ENCODE measurements at places on chromosomes 7 and 10.
A peak's percentile ranks its signal among the peaks of the same experiment; 100 is the strongest.

GRCh38 chr7:159213253-159213652 is 68.6 kb upstream of the VIPR2 start:
- no peak for DNase-seq

DNA sequence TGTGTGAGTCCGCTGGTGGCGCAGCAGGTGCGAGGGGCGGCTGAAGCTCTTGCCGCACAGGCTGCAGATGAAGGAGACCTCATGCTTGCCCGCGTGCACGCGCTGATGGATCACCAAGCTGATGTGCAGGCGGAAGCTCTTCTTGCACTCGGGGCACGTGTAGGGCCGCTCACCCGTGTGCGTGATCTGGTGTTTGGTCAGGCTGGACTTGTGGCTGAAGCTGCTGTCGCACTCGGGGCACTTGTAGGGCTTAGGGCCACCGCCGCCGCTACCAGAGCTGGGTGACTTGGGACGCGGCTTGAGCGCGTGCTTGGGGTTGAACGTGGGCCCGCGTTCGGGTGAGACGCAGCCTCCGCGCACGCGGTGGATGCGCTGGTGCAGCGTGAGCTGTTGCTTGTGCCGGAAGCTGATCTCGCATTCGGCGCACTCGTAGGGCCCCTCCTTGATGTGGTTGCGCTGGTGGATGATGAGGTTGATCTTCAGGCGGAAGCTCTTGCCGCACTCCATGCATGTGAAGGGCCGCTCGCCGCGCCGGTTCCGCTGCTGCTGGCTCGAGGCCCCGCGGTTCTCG is 28.7 kb downstream of the ZNF777 start:
- DNase-seq = no peak

DNA sequence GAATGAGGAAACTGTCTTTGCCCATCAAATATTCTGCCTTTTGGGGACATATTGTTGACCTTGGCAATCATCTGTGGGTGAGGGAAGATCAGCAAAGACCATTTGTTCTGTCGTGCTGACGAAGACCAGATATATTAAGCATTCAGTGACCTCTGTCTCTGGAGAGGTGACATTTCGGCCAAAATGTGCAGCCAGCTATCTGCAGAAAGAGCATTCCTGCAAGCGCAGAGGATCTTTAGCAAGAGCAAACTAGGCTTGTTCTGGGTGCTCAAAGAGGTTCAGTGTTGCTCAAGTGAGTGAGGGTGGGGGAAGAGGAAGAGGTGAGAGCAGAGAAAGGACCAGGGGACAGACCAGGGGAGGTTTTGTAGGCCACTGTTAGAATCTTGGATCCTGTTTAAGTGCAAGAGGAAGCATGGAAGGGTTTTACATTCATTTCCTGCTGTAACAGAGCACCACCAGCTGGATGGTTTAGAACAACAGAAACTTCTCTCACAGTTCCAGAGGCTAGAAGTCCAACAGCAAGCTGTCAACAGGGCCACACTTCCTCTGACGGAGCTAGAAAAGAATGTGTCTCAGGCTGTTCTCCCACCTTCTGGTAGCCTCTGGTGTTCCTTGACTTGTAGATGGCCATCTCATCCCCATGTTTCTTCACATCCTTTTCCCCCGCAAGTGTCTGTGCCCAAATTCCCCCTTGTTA is 11.2 kb downstream of the C10orf120 start:
- no peak for DNase-seq

- no peak for DNase-seq
These were observed 12.9 kb downstream of the COL17A1 start for GRCh38 chr10:104072786-104073185.

DNA sequence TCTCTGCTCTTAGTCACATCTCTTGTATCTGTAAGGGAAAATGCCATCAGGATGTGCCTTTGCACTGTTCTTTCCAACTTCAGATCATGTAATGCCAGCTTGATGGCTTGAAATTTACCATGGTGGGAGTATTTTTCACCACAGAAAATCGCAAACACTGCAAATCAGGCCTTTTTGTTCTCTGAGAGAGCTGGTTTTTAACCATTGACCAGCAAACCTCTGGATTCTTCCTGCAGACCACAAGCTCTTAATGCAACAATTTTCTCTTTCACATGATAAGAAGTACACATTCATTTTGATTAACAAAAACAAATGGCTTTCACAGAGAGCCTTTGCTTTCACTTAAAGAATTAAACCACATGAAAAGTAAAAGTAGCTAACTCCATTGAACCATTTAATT is 145.4 kb upstream of the NEBL start:
- DNase-seq = no peak

- peak; percentile 94 for DNase-seq
These were observed at the start of gene SMKR1 for GRCh38 chr7:129501760-129502707. Gene SMKR1, plus strand, starts transcription at chr7:129502531. Its CDS starts 294 bp downstream, at chr7:129502825.

GRCh38 chr10:116633216-116633600 is 12.5 kb downstream of the PNLIPRP2 start:
- DNase-seq = no peak

DNA sequence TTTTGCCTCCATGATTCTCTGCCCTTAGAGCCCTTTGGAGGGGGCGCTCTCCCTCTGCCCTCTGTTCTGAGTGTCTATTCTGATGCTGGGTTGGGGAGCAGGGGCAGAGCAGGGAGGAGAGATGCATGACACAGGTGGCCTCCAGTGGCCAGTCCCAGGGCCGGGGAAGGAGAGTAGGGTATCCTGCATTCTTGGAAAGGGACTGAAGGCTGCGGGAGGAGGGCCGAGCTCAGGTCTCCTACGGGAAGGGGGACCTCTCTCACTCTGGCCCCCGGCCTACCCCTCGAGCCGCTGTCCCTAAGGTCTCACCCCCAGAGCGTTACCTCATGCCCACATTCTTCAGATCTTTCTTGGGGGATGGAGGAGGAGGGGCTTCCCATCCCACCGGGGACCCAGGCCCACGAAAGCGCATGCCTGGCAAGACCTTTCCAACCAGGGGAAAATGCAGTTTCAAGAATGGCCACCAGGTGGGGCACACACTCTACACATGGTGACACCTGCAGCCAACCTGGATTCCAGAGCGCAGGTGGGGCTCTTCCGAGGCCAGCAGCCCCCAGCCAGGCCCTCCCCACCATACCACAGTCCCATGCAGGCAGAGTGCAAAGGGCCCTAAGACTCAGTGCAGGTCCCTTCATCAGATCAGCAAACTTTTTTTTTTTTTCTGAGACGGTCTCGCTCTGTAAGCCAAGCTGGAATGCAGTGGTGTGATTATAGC is 86.4 kb downstream of the MYL10 start:
- peak; percentile 53 for DNase-seq

DNA sequence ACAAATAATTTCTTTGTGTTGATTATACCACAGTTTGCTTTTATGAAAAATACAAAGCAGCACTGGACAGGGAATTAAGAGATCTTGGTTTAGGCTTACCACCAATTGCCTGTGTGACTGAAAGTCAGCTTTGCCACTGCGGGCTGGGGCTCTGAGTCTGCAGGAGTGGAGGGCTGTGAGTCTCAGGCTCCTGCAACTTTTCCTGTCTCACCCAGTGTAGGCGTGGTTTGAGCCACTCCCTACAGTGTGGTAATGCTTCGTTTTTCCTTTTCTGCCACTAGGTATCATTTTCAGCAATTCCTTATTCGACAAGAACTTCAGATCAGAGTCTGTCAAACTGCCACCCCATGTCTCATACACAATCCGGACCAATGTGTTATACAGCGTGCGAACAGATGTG is 180.6 kb downstream of the ABCA13 start:
- no peak for DNase-seq

- DNase-seq = no peak
These were observed 90.0 kb downstream of the CDK14 start for GRCh38 chr7:90686146-90686545.

- DNase-seq = no peak
These were observed 114.6 kb upstream of the LRRTM3 start for GRCh38 chr10:66811211-66811610.

GRCh38 chr10:36393801-36394200 is 731.6 kb upstream of the ANKRD30A start:
- DNase-seq = no peak

DNA sequence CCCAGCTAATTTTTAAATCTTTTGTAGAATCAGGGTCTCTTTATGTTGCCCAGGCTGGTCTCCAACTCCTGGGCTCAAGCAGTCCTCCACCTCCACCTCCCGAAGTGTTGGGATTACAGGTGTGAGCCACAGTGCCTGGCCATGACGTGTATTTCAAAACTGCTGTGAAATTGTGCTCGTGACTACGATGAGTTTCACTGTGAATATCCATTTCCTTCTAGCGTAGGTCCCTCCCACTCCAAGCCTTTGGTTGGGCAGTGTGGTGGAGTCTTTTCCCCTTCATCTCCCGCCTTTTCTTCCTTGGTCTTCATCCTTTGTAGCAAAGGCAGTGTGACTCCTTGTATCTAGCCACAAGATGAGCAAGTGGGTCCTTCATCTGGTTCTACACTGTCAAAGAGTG is 56.2 kb downstream of the CUL1 start:
- no peak for DNase-seq

DNA sequence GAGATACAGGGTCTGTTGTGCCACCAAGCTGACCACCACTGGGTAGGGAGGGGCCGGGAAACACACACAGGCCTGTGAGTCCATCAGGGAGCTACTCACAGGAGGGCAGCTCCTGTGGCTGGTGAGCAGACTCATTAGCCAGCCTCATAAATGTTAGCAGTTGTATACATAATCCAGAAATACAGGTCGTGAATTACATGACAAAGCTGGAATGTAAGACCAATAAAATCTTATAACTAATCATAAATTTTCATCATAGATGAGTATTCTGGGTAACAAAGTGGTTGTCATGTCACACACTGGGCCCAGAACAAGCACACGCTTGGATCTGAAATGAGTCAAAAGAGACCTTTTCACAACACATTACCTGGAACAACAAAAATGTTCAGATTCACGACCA is 642.6 kb upstream of the AUTS2 start:
- no peak for DNase-seq

DNA sequence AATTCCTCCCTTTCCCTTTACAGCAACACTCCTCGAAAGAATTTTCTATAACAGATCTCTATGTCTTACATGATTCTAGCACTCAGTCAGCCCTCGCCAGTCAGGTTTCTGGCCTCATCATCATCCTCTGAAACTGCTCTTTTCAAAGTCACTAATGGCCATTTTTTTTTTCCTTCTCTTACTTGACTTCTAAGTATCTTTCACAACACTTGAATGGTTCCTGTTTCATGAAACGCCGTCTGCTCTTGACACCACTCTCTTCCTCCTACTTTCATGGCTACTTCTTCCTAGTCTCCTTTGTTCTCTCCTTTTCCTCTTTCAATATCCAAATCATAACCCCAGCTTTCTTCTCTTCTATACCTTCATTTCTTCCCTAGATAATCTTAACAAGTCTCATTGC is 100.5 kb upstream of the NRP1 start:
- no peak for DNase-seq

GRCh38 chr7:109224100-109224499 is 654.4 kb downstream of the DNAJB9 start:
- no peak for DNase-seq

- no peak for DNase-seq
These were observed 798 bp upstream of the AUTS2 start for GRCh38 chr7:69597278-69598076.

GRCh38 chr7:115054478-115055065 is 132.7 kb downstream of the MDFIC start:
- no peak for DNase-seq

- no peak for DNase-seq
These were observed 28.5 kb upstream of the LOXL4 start for GRCh38 chr10:98296524-98296923.

DNA sequence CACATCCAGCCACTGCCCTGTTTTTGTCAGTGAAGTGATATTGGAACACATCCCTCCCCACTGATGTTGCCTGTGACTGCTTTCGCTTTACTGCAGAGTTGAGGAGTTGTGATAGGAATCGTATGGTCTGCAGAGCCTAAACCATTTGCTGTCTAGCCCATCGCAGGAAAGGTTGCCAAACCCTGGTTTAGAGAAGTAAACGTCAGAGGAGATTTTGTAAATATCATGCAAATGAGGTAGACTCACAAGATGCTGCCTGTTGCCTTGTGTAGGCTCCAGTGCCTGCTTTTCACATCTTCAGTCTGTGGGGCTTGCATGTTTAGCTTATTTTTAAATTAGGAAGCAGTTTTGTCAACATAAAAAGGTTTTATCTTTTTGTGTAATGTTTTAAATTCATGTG is 107.1 kb downstream of the TRRAP start:
- DNase-seq = no peak

- no peak for DNase-seq
These were observed 33.7 kb downstream of the R3HCC1L start for GRCh38 chr10:98168147-98168546.

- no peak for DNase-seq
These were observed 266.4 kb upstream of the TCERG1L start for GRCh38 chr10:131577786-131578471.

DNA sequence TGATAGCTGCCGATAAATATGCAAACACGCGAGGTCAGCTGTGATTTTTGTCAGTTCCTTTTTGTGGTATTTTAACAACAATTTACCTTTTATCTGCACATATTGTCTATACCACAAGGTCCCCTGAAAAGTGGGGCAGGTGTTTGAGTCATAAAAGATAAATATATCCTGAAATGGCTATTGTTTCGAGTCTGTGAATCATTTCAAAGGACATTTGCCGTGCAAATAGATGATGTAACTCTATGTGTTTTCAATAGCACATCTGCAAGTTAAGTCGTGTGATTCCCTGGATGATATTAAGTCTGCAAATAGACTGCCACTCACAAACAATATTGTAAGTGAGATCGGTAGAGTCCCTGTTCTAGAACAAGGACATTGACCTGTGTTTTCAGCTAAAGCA is 193.0 kb upstream of the PITRM1 start:
- no peak for DNase-seq

- no peak for DNase-seq
These were observed 265.9 kb upstream of the MKLN1 start for GRCh38 chr7:131061818-131062217.

DNA sequence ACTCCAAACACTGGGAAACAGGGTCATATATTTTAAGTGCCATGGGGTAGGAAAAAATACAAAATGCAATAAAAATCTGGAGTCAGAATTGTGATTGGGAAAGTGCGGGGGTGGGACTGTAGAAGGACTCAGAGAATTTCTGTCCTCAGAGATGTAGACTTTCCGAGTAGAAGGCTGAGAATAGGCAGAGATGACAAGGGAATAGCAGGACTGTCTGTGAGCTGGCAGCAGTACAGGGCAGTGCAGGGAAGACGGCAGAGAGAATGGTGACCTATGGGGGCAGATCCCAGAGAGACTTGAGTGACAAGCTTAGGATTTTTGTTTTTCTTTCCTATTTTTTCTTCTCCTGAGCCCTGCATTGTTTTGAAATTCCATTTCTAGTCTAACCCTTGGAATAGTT is 127.6 kb downstream of the SLC16A9 start:
- DNase-seq = no peak

- no peak for DNase-seq
These were observed 273.4 kb downstream of the PRPF18 start for GRCh38 chr10:13859979-13860654.

DNA sequence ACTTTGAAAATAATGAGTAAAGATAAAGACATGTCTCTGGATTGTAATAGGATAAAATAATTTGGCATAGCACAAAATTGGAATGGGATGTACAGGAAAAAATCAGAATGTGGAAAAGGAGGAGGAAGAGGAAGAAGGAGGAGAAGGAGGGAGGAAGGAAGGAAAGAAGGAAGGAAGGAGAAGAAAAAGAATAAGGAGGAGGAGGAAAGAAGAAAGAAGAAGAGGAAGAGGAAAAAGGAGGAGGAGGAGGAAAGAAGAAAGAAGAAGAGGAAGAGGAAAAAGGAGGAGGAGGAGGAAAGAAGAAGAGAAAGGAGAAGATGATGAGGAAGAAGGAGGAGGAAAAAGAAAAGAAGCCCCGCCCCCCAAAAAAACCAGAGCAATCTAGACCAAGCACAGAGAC is 95.9 kb downstream of the ST8SIA6 start:
- DNase-seq = no peak

GRCh38 chr7:64876792-64877713 is 26.0 kb upstream of the ZNF273 start:
- peak; percentile 98 for DNase-seq
